Osteocyte (in vitro differentiated cells): ENCODE measurements at places on chromosomes 1 and 21.

DNA sequence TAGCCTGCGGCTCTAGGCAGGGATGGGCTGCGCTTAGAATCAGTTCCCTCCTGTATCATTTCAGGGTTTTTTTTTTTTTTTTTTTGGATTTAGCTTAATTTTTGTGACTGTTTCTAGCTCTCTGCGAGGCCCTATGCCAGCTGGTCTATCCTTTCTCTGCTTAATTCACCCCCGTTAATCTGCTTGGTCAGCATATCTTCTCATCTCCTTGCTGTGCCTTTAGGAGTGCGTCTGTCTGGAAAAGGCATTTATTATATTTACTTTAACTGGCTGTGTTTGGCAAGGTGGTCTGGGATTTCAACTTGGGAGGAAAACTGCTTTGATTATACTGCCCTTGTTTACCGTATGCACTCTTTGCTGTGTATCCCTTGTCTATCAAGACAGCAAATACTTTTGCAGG, 184.8 kb upstream of the KIAA0040 start:
- no peak for DNase-seq

DNA sequence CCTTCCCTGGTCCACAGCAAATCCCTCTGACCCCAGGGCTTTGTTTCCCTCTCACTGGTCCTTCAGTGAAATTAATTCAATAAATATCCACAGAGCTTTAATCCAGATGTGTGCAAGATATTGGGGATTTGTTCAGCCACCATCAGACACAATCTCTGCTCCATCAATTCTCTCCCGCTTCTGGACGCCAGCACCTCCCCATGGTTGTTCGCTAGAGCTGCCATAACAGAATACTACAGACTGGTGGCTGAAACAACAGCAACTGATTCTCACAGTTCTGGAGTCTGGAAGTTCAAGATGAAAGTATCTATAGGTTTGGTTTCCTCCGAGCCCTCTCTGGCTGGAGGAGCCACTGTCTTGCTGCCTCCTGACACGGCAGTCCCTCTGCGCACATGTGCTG, 303.9 kb downstream of the SMYD3 start:
- DNase-seq: no peak

- no peak for DNase-seq
These were observed 71.8 kb upstream of the ERRFI1 start for GRCh38 chr1:8097908-8098307.

DNA sequence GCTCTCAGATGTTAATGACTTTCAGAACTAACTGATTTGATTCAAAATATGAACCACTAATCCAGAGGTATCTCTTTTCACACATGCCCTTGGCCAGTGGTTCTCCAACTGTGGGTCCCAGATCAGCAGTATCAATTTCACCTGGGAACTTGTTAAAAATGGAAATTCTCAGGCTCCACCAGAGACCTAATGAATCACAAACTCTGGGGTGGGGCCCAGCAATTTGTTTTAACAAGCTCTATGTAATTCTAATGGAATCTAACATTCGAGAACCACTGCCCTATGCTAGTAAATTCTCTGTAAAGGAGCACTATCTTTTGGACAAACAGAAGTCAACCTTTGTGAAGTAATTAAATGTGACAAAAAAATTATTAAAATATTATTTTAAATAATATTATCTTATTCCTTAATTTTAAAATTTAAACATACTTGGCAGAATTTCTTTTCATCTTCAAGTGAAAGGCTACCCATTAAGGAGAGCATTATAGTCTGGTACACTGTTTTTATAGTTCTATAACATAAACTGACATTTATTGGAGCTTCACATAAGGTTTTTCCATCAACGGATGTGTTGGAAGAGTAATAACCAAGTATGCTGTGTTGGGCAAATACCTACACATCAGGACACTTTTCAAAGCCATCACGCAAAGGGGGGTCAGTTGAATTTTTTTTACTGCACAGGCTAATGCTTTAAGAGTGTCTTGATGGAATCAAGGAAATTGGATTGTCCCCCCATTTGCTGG, 130.4 kb downstream of the LHX4 start:
- no peak for DNase-seq

GRCh38 chr21:44702973-44703730, 6.2 kb downstream of the KRTAP10-12 start:
- peak; percentile 73 for DNase-seq

DNA sequence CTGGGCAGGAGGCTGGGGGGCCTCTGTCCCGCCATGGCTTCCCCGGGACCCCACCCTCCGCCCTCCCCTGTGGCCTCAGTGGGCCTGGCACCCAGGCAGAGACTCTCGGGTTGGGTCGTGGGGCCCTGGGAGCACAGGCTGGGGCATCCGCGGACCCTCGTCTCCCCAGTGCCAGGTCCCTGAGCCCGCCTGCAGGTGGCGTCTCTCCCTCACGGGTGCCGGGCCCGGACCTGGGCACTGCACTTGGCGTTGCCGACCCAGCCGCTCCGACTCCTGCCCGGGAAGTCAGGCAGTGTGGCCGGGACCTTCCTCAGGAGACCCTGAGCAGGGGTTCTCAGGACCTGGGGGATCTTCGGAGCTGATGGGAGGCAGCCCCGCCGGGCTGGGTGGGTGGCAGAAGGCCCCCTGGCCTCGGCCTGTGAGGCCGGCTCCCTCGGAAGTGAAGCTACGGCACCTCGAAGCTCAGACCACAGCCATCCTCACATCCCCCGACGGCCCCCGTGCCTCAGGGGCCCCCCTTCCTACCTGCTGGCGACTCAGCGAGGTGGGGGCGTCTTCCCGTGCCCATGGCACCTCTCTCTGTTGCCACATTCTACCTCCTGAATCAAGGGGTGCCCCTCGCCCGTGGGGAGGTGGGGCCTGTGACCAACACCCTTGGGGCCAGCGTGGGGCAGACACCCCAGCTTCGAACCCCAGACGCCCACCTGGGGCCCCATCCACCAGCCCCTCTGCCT, 6.4 kb upstream of the C1orf159 start:
- peak; percentile 94 for DNase-seq

DNA sequence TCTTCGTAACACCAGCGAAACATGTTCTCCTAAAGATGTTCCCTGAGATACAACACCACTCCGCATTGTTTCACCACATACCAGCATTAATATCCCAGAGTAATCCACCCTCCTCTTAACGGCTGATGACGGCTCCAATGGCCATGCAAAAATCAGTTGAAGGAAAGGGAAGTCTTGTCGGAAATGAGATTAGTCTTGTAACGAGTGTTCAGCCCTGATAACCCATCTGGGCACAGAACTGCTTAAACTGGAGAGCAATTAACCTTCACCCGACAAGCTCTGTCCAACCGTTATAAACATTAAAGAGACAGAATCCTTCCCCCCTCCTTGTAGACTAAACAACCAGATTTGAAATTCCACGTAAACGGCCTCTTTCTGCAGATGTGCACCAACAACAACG, 21.9 kb downstream of the ERG start:
- DNase-seq: no peak

- no peak for DNase-seq
These were observed 104.1 kb downstream of the RIPK4 start for GRCh38 chr21:41662761-41663160.

- DNase-seq: no peak
These were observed 20.8 kb upstream of the GBP1 start for GRCh38 chr1:89085781-89086180.

- DNase-seq: no peak
These were observed 51.0 kb downstream of the MT1HL1 start for GRCh38 chr1:236953151-236953700.

DNA sequence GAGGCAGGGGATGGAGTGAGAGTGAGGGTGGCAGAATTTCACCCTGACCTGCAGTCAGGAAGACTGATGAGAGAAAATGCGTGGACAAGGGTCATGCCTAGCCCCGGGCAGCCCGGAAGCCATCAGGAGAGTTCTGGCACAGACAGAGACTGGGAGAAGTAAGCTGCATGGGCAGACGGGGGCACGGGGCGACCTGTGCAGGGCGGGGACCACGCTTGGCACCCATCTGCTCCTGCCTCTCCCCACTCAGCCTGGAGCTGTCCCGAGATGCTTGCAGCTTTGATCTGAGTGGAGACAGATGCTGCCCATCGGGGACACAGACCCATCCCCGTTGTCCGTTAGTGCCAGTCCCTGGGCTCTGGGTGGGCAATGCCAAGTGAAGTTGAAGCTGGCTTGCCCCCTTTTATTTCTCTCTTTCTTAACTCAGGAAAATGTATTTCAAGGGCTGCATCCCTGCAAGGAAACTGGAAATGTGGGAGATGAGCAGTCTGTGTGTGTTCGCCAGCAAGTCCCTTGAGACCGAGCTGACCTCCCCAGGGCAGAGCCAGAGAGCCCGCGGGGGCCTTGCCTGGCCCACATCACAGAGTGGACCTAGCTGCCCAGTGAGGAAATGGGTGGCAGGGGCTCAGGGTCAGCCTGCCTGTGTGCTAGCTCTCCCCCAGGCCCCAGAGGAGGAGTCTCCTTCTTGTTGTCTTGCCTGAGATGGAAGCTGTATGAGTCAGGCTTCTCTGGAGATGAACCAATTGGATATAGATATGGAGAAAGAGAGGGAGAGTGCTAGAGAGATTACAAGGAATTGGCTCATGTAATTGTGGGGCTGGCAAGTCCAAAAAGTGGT, 121.3 kb upstream of the C1orf174 start:
- DNase-seq: peak; percentile 77

DNA sequence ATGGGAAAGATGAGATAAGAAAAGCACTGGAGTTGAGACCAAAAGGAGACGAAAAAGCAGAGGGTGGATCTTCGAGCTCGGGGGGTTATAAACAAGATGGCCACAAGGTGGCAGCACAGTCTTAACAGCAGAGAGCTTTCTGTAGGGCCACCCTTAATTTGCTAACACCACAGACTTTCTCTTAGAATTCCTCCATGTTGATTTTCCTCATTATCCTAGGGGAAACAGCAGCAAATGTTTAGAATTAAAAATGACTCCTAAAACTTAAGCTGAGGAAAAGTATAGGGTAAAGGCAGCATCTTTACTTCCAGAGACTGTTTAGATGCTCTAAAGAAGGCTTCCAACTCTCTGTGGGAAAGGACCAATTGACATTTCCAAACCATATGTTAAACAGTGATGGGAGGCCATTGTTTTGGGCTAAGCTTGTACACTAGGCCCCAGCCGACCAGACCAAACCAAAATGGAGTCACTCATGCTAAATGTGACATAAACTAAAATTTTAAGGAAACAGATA, 2.5 kb upstream of the APOBEC4 start:
- DNase-seq: peak; percentile 90

DNA sequence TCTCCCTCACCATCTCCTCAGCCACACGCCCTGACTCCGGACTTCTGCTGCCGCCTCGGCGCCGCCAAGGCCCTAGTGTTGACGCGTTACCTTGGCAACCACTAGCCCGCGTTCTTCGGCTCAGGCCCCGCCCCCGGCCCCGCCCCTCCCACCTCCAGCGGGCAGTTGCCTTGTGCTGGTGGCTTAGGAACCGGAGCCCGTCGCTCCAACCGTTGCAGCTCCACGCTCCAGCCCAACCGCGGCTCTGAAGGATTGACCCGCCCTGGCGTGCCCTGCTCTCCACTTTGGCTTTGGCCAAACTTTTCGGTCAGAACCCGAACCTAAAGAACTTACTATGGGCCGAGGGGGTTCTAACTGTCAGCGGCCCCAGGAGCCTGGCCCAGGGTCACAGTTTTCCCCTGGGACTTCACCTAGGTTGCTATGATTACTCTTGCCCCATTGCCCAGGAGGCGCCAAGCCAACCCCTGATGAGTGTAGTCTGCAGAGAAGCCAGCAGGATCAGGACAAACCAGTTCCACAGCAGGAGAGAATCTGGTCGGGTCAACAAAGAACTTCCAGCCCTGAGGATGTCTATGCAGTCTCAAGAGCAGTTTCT, at the start of gene CFAP45:
Gene CFAP45 (minus strand): TSS at position 80 of the 595 bp plus-strand sequence. CDS start 67 bp downstream, at position 13.
- DNase-seq: peak; percentile 87

- DNase-seq: no peak
These were observed 32.7 kb upstream of the GLIS1 start for GRCh38 chr1:53771648-53772047.

- DNase-seq: no peak
These were observed 73.0 kb downstream of the GBP6 start for GRCh38 chr1:89436856-89437255.

- DNase-seq: no peak
These were observed 3.5 kb upstream of the KRTAP27-1 start for GRCh38 chr21:30340714-30341573.

GRCh38 chr21:41425954-41426675, at the start of gene MX1:
Gene MX1, plus strand, starts transcription at chr21:41426239. Its CDS starts 5,832 bp downstream, at chr21:41432071.
- DNase-seq: peak; percentile 84

- DNase-seq: no peak
These were observed 176.5 kb upstream of the HOOK1 start for GRCh38 chr1:59638231-59638711.

DNA sequence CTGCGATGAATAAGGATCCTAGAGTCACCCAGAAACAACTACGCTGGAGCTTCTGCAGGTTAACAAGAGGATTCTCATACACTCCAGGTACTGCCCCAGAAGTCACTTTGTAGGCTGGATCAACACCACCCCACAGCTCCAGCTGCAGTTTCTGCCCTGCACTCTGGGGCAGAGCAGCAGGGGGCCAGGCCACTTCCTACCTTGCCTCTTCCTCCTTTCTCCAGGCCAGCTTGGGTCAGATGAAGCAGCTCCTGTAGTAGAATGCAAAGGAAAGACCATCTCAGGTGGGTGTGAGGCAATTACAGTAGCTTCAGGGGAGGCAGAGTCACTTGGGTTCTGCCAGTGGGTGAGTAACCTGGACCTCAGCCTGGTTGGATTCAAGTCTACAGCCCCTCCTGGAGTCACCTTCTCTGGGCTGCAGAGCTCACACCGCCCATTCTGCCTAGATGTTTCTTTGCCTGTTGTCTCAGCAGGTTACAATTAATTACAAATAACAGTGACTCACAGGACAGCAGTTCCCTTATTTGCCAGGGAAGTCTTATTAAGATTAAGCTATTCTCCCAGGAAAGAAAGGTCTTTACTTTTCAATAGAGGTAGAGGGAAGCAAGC, 24.4 kb upstream of the BCAR3 start:
- DNase-seq: no peak

DNA sequence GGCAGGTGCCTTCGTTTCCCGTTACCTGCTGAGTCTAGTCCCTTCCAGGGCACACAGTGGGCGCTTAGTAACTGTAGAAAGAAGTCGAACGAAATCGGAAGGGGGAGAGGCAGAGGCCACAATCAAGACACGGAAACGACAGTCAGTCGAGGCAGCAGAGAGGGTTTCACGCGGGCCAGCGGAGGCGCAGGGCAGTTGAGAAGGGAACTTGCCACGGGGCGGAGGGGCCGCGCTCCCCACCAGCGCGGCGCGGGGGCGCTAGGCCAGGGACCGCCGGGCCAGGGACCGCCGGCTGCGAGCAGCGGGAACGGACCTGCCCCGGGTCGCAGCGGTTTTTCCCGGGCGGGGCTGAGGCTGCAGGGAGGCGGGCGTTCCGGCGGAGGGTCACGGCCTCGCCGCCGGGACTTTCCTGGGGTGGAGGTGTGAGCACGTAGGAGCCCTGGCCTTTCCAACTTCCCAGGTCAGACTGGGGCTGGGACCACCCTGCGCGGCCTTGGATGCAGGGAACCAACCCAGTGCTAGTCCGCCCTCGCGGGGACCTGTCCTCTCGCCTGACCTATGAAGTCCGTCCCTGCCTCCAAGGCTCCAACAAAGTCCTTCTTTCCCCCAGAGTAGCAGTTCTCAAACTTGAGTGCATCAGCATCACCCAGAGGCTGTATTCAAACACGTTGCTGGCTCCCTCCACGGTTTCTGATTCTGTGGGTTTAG, 150.1 kb upstream of the FGGY start:
- DNase-seq: peak; percentile 85

- no peak for DNase-seq
These were observed 835 bp downstream of the UHMK1 start for GRCh38 chr1:162498496-162498810.

- DNase-seq: no peak
These were observed 378.9 kb upstream of the RUNX1 start for GRCh38 chr21:35428001-35428320.

GRCh38 chr1:16218674-16219071, 6.2 kb upstream of the ARHGEF19 start:
- DNase-seq: no peak

GRCh38 chr1:233603478-233603877, 10.4 kb upstream of the KCNK1 start:
- no peak for DNase-seq
